Myometrial cell (primary cell): ENCODE measurements at places on chromosomes 7 and 10. TPM values are rescaled to one million over a fixed set of nuclear protein-coding genes. Genes with fewer than 3 reads are reported as not detected.

The YWHAG gene
- total RNA-seq, result 36.9 and 41.8 TPM in 2 replicates

The CTTNBP2 gene
- total RNA-seq, result 0.18 TPM in 1 of 2 replicates, not detected in the other

The CPN1 gene
- total RNA-seq, result not detected in 2 replicates

The AEBP1 gene
- 90.4 and 91.4 TPM in 2 replicates for total RNA-seq

The H2BK1 gene
- total RNA-seq, result not detected in 2 replicates

The DYNC1I1 gene
- 0.71 and 0.86 TPM in 2 replicates for total RNA-seq

The HSPB1 gene
- 596 and 678 TPM in 2 replicates for total RNA-seq

The AGR2 gene
- not detected in 2 replicates for total RNA-seq

The CARD11 gene
- 2.6 and 3.9 TPM in 2 replicates for total RNA-seq

The STEAP1 gene
- total RNA-seq, result 21.8 and 26.5 TPM in 2 replicates

The ERVW-1 gene
- total RNA-seq, result not detected in 2 replicates

The CLRN3 gene
- total RNA-seq, result not detected in 2 replicates

The EPHB6 gene
- 23.9 and 25.4 TPM in 2 replicates for total RNA-seq

The ZP3 gene
- total RNA-seq, result 0.29 and 1.9 TPM in 2 replicates

The OR6V1 gene
- not detected in 2 replicates for total RNA-seq

The PPA1 gene
- 160 and 209 TPM in 2 replicates for total RNA-seq

The NME8 gene
- total RNA-seq, result not detected in 2 replicates

The TEX47 gene
- total RNA-seq, result not detected in 2 replicates

The TCF7L2 gene
- total RNA-seq, result 2.5 and 4.9 TPM in 2 replicates

The PNPLA8 gene
- 19.0 and 25.7 TPM in 2 replicates for total RNA-seq

The COL17A1 gene
- total RNA-seq, result not detected in 2 replicates

The TMEM178B gene
- under 0.01 TPM in 1 of 2 replicates, not detected in the other for total RNA-seq

The ACTR3C gene
- 4.6 TPM in 1 of 2 replicates, not detected in the other for total RNA-seq

The EXOSC1 gene
- 55.3 and 83.9 TPM in 2 replicates for total RNA-seq

The GPRIN2 gene
- total RNA-seq, result not detected in 2 replicates

The HMX2 gene
- not detected in 2 replicates for total RNA-seq

The HACD1 gene
- 18.6 and 24.2 TPM in 2 replicates for total RNA-seq

The SEMA3D gene
- total RNA-seq, result under 0.01 and 0.58 TPM in 2 replicates

The TSPAN12 gene
- 0.29 and 1.1 TPM in 2 replicates for total RNA-seq

The OR2A2 gene
- not detected in 2 replicates for total RNA-seq

The IGF2BP3 gene
- total RNA-seq, result 8.6 and 20.2 TPM in 2 replicates

The PAX4 gene
- total RNA-seq, result not detected in 2 replicates

The PNLIPRP2 gene
- not detected in 2 replicates for total RNA-seq

The CPA4 gene
- 7.5 and 13.1 TPM in 2 replicates for total RNA-seq

The CYP3A4 gene
- not detected in 2 replicates for total RNA-seq

The ZNF316 gene
- total RNA-seq, result 4.8 and 6.6 TPM in 2 replicates

The MACC1 gene
- total RNA-seq, result under 0.01 TPM in 1 of 2 replicates, not detected in the other
